Endodermal cell (in vitro differentiated cells): ENCODE measurements at places on chromosomes 7 and 10.

DNA sequence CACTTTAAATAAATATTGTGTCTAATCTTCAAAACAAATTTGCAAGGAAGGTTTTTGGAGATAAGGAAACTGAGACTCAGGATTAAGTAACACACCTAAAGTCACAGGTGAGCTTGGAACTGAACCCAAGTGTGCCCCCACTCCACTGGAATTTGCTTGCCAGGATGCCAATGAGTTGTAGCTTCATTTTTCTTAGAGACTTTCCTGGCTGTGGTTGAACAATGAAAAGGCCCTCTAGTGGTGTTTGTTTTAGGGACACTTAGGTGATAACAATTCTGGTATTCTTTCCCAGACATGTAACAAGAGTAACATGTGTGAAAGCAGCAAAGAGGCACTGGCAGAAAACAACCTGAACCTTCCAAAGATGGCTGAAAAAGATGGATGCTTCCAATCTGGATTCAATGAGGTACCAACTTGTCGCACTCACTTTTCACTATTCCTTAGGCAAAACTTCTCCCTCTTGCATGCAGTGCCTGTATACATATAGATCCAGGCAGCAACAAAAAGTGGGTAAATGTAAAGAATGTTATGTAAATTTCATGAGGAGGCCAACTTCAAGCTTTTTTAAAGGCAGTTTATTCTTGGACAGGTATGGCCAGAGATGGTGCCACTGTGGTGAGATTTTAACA is 1.5 kb downstream of the IL6 start:
- peak; percentile 50 for DNase-seq

DNA sequence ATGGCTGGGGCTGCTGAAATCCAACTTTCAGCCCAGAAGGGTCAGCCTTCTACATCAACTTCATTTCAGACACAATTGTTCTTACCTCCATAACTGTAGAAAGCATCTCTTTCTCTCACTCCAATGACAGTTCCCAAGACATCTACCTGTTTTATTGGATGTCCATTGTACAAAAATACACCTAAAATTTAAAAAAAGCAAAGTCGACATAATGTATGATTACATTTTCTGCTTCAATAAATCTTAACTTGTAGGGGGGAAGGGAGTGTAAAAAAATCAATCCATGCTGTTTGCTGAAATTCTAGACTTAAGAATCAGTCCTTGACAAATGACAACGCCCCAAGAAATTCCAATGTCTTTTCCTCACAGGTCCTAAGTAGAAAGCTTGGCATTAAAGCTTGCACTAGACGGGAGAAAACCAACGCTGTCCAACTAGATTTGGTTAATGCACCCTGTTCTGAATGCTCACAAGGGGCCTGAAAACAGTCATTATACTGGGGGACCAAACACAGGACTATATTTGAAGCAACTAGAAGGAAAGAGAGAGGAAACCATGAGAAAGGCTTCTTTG is 7.5 kb downstream of the STN1 start:
- DNase-seq, result no peak

GRCh38 chr7:89029864-89030263 is 234.3 kb upstream of the TEX47 start:
- no peak for DNase-seq

- no peak for DNase-seq
Measured at GRCh38 chr10:34599026-34599795, 215.9 kb downstream of the PARD3 start.

- DNase-seq, result no peak
Measured at GRCh38 chr7:21326241-21326640, 101.6 kb upstream of the SP4 start.

DNA sequence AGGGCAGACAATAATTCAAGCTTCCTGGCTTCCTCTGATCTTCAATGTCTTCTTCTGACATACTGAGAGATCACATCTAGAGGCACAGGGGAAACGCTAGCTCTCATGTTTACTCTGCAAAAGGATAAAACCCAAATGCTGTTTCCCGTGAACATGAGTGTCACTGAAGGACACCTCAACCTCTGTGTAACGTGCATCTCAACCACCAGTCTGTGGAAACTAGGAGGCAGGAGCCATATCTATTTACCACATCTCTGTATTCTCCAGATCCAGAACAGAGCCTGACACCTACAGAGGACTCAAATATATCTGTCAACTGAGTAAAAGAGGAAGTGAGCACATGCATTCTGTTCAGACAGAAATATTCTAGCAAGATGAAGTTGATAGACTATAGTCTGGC is 140.3 kb upstream of the TARP start:
- DNase-seq, result no peak

DNA sequence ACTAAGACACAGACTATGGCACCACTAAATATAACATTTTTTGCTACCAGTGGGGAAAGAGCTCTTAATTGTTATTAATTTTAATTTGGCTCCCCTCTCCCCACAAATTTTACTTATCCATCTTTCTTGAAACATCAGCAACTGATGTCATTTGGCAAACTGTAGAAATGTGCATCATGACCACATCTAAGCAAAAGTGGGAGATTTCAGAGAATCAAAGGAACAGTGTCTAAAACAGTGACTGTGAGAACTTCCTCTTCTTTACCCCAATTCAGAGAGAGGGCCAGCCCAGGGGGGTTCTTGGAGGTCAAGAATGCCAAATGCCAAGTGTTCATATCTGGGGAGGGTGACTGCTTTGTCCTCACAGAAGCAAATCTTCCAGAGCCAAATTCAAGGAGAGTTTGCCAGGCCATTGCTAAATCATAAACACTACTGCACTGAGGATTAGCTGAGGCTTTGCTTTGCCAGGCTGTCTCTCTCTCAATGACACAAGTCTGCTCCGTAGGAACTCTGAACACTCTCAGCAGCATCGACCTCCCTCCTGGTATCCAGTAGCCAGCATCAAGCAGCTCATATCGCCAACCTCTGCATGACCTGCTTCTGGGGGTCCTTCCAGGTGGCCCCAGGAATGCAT is 65.6 kb downstream of the ITIH5 start:
- DNase-seq, result no peak
